ENCODE measurements at places on chromosomes 2 and 18.

- DNase-seq = no peak
Observed at GRCh38 chr2:99861376-99861760, 281.0 kb downstream of the AFF3 start.

DNA sequence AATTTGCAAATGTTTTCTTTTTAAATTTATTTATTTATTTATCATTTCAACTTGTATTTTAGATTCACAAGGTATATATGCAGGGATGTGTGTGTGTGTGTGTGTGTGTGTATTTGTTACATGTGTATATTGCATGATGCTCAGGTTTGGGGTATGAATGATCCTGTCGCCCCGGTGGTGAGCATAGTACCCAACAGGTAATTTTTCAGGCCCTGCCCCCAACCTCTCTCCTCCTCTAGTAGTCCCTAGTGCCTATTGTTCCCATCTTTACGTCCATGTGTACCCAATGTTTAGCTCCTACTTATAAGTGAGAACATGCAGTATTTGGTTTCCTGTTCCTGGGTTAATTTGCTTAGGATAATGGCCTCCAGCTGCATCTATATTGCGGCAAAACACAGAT lies 33.0 kb upstream of the KIF5C start:
- no peak for DNase-seq

DNA sequence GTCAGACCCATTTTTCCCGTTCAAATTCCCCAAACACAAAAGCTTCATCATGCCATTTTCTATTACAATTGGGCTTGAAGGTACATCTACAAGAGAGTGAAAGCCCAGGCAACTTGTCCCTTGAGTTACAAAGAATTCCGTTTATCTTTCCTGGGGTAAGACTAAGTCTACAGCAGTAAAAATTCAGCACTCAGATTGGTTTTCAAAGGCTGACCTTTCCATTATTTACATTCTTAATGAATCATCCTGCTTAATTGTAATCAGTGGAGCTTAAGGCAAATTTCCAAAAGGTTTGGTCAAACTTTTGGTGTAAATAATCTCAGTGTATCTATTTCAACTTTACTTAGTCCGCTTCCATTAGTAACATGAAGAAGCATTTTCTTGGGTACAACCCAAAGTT lies 33.4 kb upstream of the ST3GAL5 start:
- DNase-seq = peak; percentile 89

- DNase-seq = no peak
Observed at GRCh38 chr2:157442636-157443035, 1.3 kb downstream of the CYTIP start.

GRCh38 chr2:16104315-16104948 lies 164.1 kb downstream of the MYCN start:
- DNase-seq = no peak

DNA sequence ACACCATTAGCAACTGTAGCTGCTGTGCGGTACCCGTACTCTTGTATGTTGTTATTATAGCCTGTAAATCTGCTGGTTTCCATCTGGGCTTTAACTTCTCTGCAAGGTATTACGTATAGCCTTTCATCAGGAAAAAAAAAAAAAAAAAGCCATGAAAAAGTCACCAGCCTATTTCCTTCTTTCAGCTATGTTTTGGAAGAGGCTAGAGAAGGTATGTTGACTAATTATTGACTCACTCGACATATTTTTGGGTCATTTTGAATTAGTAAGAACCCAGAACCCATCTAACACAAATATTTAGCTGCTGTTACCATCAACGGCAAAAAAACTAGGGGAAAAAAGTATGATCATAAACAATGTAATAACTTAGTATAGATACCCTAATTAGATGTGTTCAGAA lies 1395.6 kb downstream of the SUCLG1 start:
- DNase-seq = peak; percentile 5

Data from fibroblast of villous mesenchyme (primary cell).